AG04449 (cell line): ENCODE measurements at places on chromosomes 6 and 20.
A peak's percentile ranks its signal among the peaks of the same experiment; 100 is the strongest.

GRCh38 chr6:157410045-157410444 is 29.1 kb downstream of the ZDHHC14 start:
- DNase-seq, result peak; percentile 23

DNA sequence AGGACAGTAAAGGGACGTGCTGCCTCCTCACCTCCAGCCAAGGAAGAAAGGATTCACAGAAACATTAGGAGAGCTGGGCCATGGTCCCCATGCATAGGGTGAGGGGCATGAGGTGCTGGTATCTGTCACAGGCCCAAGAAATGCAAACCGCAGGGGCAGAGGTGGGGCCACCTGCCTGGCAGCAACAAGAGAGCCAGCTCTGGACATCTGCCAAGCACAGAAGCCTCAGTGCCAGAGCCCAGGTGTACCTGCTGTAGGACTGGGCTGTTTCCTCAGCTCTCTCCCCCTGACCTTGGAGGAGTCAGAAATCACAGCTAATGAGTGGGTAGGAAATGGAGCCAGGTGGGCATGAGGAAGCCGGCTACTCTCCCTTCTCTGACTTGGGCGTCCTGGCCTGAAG is 45.3 kb downstream of the SLC2A12 start:
- DNase-seq, result no peak

- no peak for DNase-seq
These were observed 95.3 kb upstream of the RSPO3 start for GRCh38 chr6:127023001-127023778.

GRCh38 chr6:99432877-99433276 is 7.8 kb upstream of the PNISR start:
- DNase-seq, result no peak
